Non-pigmented ciliary epithelial cell (primary cell): ENCODE measurements at places on chromosomes 13 and 19.

DNA sequence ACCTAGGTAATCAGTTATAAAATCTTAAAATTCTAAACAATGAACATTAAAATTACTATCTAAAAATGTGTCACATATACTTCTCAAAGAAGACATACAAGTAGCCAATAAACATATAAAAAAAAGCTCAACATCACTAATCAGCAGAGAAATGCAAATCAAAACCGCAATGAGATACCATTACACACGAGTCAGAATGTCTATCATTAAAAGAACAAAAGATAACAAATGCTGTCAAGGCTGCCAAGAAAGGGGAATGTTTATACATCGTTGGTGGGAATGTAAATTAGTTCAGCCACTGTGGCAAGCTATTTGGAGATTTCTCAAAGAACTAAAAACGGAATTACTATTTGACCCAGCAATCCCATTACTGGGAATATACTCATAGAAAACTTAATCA lies 310.3 kb upstream of the EDNRB start:
- no peak for DNase-seq

GRCh38 chr13:40769970-40770369 lies 1.0 kb downstream of the MRPS31 start:
- DNase-seq = no peak

- DNase-seq = no peak
Observed at GRCh38 chr13:75258159-75258782, 223.7 kb downstream of the TBC1D4 start.

GRCh38 chr13:74819549-74819948 lies 662.4 kb downstream of the TBC1D4 start:
- no peak for DNase-seq

- no peak for DNase-seq
Observed at GRCh38 chr13:107865643-107866031, 349.7 kb downstream of the LIG4 start.
